ENCODE measurements at places on chromosomes 1 and 21.
A peak's percentile ranks its signal among the peaks of the same experiment; 100 is the strongest.

GRCh38 chr1:221237587-221237986 is 358.3 kb downstream of the HLX start:
- no peak for DNase-seq

- no peak for DNase-seq
Measured at GRCh38 chr21:42865776-42866160, 13.6 kb downstream of the WDR4 start.

DNA sequence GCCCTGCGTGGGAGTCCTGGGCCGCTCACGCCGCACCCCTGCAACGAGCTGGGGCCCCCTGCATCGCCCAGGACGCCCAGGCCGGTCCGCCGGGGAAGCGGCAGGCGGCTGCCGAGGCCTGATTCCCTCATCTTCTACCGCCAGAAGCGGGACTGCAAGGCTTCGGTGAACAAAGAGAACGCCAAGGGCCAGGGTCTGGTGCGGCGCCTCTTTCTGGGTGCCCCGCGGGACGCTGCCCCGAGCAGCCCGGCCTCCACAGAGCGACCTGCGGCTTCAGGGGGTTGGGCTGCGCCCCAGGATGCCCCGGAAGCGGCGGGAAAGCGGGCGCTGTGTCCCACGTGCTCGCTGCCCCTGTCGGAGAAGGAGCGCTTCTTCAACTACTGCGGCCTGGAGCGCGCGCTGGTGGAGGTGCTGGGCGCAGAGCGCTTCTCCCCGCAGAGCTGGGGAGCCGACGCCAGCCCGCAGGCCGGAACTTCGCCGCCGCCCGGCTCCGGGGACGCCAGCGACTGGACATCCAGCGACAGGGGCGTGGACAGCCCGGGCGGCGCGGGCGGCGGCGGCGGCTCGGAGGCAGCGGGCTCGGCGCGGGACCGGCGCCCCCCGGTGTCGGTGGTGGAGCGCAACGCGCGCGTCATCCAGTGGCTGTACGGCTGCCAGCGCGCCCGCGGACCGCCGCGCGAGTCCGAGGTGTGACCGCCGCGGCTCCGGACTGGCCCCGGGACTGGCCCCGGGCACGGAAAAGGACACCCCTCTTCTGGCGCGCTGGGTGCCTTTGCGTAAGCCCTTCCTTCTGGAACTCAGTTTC is 2.7 kb downstream of the FAM110D start:
- DNase-seq: peak; percentile 40

GRCh38 chr1:82215056-82215852 is 414.5 kb downstream of the ADGRL2 start:
- DNase-seq: no peak

All from amniotic epithelial cell (primary cell).